ENCODE measurements at places on chromosomes 7 and 10.

DNA sequence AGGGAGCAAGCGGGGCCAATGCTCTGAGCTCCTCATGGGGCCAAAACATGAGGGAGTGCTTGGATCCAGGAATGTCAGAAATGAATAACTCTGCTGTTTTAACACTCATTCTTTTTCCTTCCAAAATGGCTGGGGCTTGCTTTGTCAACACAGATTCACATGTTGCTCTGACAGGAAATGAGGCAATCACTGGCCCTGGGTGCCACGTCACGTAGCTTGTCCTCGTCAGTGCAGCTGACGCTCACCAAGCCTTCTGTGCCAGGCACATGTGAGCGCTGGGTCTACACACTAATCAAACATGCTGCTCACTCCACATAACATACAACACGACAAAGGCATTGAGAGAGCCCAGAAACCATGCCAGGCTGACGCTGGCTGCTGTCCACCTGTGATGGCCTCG, 198.9 kb downstream of the WDR37 start:
- no peak for DNase-seq

GRCh38 chr10:71727105-71727737, 7.6 kb upstream of the C10orf105 start:
- peak; percentile 19 for DNase-seq

GRCh38 chr10:103780242-103781149, 74.9 kb downstream of the SH3PXD2A start:
- no peak for DNase-seq

DNA sequence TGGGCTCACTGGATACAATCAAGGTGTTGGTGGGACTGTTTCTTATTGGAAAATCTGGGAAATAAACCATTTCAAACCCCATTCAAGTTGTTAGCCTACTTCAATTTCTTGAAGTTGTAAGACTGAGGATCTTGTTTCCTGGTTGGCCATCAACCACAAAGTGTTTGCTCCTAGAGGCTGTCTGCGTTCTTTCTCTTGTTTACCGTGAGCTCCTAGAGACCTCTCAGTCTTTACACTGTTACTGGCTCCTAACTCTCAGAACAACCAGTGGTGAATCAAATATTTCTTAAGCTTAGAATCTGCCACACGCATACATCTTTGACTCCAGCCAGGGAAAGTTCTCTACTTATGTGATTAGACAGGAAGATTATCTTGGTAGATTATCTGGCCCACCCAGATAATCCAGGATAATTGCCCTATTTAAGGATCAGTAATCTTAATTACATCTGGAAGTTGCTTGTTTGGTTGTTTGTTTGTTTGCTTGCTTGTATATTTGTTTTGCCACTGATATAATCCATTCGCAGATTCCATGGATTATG, 798.7 kb downstream of the IPMK start:
- no peak for DNase-seq

- DNase-seq = no peak
Measured at GRCh38 chr7:26787701-26788100, 76.7 kb downstream of the SKAP2 start.

DNA sequence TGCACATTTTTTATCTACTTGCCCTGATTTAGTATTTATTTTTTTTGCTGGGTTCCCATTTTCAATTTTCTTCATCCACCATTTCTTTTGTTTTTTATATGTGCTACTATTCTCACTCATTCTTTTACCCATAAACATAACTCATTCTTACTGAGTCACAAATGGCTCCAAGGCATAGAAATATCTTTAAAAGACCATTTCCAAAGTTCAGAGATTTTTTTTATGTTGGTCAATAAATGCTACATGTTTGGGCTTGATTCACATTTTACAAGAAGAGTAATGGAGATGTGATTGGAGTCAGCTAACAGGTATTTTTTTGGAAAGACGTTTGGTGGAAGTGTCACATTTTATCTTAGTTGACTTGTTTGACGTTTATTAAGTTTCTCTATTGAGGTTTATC, 1303.2 kb upstream of the LRRTM3 start:
- no peak for DNase-seq

GRCh38 chr7:17103984-17104383, 194.5 kb upstream of the AHR start:
- no peak for DNase-seq

GRCh38 chr10:60315311-60315710, 74.4 kb downstream of the ANK3 start:
- DNase-seq = no peak

DNA sequence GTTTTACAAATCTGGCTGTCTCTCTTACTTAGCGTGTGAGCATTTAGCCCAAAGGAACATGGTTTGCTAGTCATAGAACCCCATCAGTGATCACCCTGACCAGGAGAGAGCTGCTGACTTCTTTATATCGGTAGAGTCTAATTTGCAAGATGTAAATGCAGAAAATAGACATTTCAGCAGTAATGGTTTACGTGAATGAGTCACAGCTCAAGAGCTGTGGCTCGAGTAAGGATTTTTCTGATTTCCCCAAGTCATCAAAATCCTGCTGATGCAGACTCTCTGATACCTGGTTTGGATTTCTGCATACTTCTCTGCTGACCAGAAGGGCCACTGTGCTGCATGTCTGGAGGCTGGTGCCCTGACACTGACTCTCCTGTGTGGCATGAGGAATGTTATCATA, 25.7 kb downstream of the NUB1 start:
- no peak for DNase-seq

GRCh38 chr7:7652798-7653540, 12.4 kb downstream of the UMAD1 start:
- no peak for DNase-seq

DNA sequence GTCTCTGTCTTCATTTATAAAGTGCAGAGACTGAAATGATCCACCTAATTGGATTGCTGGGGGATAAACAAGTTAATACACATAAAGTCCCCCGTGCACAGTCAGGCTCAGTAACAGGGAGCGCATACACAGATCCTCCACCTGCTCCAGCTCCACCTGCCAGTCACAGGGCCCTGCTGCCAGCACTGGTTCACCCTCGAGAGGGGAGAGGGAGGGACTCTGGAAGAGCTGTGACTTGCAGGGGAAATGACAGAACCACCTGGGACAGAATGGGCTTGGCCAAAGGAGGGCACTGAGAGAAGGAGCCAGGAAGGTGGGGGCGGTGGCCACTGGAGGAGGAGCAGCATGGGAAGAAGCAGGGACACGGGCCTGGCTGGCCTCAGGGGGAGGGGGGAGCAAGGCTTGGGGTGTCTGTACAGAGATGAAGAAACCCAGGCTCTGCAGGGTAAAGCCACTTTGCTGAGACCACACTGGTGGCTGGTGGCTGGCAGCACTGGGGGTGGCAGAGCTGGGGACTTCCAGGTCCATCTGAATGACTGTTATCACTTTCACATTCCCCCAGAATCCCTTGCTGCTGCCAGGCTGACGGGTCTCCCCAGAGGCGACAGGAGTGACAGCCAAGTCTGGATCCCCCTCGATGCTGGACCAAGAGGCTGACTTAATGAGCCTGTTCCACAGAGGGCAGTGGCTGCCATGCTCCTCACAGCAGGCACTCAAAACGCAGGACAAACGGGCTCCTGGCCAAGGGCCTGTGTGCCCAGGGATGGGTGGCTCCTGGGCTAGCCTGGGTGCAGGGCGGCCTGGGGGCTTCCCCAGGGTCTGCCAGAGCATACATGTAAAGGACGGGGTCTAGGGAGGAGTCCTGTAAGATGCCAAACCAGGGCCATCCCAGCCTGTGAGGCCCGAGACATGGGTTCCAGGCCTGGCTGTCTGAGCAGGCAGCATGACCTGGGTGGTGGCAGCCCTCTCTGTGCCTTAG, 151.1 kb downstream of the SH3PXD2A start:
- DNase-seq = no peak

- DNase-seq = no peak
Measured at GRCh38 chr7:22351329-22351692, 5.6 kb downstream of the RAPGEF5 start.

DNA sequence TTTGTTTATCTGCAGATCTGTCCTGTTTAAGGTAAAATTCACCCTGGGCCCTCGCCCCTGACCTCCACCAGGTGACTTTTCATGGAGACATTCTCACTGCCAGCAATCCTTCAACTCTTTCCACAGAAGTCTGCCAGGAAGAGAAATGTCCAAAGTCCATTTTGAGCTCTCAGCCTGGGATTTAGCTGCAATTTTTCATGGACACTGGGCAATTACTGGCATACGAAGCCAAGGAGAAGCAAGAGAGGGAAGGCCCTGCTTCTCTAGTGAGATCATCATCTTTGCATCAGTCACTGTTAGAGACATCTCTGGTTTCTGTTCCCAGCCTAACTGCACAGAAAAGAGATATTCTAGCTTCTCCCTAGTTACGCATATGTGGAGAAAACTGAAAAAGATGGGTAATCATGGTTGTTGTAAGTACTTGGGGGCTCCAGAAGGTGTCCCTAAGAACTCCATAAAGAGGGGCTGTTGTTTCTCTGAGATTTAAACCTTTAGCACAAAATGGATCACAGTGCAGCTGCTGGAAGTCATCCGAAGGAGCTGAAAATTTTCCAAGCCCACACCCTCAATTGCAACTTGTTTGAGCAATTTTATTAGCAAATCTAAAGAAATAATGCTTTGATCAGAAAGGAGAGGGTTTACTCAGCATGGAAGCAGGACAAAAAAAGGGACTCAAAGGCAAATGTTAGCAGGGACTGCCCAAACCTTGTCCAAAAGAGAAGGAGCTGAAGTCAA, 168.9 kb downstream of the SNX10 start:
- no peak for DNase-seq

GRCh38 chr10:128519581-128519980, 393.4 kb upstream of the MKI67 start:
- DNase-seq = no peak

DNA sequence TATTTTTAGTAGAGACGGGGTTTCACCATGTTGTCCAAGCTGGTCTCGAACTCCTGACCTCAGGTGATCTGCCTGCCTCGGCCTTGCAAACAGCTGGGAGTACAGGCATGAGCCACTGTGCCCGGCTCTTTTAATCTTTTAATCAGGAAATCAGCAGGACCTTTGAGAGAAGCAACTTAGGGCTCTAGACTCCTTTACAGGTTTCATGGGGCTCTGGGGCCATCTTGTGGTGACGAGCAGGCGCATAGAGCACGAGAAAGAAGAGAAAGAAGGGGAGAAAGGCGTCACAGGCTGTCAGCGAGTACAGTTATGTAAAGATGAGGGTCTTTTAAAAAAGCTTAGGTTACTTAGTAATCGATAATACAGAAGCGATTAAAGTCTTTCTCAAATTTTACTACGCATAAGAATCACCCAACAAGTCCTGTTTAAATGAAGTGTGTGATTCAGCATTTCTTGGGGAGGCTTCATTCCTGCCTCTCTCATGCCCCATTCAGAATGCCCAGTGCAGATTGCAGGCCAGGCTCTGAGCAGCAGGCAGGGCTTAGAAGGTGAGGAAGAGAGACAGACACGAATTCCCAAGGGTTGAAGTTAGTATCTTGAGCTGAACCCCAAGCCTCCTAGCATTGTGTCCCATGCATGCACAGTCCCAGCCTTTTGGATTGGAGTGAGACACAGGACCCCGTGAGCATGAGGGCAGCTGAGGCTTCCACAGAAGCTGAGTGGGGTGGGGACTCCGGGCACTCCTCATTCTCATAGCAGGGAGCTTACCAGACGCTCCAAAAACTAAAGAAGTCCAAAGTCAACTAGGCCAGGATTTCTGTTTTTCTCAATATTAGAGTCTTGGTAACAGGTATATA, 23.6 kb upstream of the PFKP start:
- peak; percentile 24 for DNase-seq

GRCh38 chr10:76310588-76311080, 879.2 kb downstream of the LRMDA start:
- no peak for DNase-seq

DNA sequence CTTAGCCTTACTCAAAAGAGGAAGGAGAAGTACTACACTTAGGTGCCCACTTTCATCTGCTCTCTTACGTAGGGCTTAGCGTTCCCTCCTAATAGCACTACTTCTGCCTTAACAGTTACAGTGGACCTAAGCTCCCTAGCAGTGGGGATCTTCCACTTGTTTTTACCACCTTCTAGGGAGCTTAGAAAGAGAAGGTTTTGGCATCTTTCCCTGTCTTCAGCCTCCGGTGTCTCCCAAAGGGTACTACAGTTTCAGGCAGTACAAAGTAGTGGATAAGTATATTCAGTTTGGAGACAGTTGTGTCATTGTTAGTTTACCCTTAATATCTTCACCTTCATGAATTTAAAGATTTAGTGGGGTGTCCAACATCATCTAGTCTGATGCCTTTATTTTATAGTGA, 14.6 kb downstream of the CHRM2 start:
- no peak for DNase-seq

- no peak for DNase-seq
Measured at GRCh38 chr10:18000601-18001000, 48.9 kb downstream of the SLC39A12 start.

GRCh38 chr7:10268034-10268433, 705.6 kb upstream of the PHF14 start:
- DNase-seq = no peak

DNA sequence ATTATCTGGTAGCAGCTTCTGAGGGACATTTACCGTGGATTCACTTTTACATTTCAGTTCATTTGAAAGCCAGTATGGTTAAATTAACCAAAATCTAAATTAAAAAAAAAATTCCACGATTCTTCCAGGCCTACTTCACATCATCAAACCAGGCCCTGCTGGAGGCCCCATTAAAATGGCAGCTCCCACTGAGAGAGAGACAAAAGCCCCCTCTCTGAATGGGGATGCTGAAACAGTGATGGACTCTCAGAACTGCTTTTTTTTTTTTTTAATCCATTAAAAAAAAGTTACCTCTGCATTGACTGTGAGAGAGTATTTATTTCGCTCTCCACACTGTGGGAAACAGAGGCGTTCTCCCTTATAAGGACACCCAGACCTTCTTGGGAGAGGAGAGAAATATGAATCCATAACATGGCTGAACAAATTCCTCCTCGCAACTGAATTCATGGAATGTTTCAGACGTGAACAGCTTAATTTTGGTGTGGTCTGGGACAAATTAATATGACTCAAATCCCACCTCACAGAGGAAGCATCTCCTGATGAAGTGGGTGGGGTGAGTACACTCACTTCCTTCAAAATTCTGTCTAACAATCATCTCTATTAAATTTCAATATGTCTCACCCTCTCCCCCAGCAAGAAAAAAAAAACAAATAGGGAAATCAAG, 73.5 kb downstream of the SAMD9 start:
- DNase-seq = no peak

- DNase-seq = no peak
Measured at GRCh38 chr10:15155978-15156656, 12.4 kb downstream of the NMT2 start.

GRCh38 chr10:13371897-13372470, 23.9 kb upstream of the SEPHS1 start:
- DNase-seq = peak; percentile 11

GRCh38 chr7:69419934-69420333, 178.3 kb upstream of the AUTS2 start:
- DNase-seq = no peak

DNA sequence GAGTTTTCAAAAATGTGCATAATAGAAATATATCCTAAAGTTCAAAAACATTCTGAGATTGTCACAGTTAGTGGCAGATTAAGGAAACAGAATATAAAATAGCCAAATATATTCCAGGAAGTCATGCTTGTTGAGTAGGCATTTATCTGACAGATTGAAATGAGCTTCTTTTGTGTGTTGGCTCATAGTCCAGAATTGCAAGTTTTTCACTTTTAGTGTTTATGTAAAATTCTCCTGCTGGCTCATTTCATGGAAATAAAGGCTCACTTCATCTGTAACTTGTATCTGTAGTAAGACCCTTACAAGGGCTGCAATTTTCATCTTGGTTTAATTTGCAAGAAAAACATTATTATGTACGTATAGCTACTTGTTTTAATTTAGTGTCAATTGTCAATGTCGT, 93.5 kb downstream of the MCU start:
- DNase-seq = no peak

- no peak for DNase-seq
Measured at GRCh38 chr7:113247198-113247597, 128.8 kb upstream of the SMIM30 start.
